Right renal pelvis (tissue), 4 donors: ENCODE measurements at places on chromosomes 2 and 18.

DNA sequence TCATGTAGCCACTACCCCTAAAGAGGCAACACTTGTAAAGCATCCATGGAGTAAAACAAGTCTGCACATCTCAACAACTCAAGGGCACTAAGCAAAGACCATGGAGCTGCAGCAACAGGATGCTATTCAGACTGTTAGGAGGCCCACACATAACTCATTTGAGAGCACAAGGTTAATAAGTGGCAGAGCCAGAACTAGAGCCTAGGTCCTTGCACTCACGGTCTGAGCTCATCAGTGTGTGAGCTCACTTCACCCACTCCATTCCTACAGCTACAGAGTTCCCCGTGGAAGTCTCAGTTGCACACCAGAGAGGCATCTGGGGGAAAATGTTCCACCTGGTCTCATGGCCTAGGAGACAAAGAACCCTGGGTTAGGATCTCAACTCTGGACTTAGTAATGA lies 35.0 kb downstream of the TTC32 start:
- no peak for DNase-seq

DNA sequence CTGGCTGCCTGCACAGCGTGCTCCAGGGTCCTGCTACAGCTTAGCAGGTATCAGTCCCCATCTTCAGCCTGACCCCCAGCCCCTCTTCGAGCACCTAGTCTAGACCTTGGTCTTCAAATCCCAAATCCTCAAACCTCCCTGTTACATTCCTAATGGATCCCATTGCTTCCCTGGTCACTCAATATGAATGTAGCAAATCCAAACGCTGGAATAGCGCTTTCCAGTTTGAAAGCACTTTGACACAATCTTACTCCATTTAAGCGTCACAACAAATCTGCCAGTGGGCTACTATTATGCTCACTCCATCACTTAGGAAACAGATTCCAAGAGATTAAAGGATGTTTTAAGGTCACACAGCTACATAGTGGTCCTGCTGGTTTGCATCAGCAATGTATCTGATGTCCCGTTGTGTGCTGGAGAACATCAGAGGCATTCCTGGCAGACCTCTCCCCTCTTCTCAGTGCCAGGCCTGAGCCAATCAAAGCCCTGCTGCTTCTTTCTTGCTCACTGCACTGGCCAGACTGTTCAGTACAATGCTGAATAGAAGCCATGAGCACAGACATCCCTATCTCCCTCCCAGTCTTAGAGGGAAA lies 11.1 kb upstream of the INO80C start:
- no peak for DNase-seq

DNA sequence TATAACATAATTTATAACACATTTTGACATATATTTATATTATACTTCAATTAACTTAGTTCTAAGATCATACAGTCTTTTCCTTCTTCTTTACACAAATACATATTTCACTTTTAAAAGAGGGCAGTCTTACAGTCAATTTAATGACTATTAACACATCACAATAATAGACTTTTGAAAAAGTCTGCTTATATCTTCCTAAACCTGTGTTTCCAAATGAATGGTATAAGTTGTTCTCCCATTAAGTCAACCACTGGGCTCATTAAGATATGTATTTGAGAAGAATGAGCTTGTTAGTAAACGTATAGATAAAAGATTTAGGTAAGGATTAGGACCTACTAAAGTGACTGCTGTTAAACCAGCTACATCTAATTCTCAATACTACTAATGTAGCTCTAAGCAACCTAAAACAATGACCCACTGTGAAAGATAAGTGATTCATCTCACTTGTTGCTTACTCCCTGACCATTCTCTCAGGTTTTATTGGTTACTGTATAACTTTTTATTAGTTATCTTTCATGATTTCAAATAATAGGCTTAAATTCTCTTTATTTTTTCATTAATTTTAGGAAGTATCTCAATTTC lies 27.0 kb downstream of the SLC40A1 start:
- no peak for DNase-seq

DNA sequence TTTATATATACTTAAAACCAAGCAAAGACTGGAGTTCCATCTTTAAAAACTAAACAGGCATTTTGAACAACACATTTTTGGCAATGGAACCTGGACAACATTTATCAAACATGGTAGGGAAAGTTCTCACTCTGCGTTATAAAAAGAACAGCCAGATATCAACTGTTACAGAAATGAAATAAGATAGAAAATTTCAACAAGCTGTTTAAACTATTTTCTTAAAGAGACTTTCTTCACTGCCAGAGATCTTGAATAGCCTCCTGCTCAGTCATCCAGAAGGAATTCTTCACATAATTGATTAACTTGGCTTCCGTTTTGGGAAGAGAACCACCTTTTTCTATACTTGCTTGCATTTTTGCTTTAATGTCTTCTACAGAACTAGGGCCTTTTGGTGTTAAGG lies 166.0 kb upstream of the PIK3C3 start:
- no peak for DNase-seq

GRCh38 chr2:120620025-120620793 lies 115.5 kb upstream of the GLI2 start:
- no peak for DNase-seq

GRCh38 chr2:175465101-175465500 lies 283.6 kb upstream of the ATP5MC3 start:
- DNase-seq: no peak

DNA sequence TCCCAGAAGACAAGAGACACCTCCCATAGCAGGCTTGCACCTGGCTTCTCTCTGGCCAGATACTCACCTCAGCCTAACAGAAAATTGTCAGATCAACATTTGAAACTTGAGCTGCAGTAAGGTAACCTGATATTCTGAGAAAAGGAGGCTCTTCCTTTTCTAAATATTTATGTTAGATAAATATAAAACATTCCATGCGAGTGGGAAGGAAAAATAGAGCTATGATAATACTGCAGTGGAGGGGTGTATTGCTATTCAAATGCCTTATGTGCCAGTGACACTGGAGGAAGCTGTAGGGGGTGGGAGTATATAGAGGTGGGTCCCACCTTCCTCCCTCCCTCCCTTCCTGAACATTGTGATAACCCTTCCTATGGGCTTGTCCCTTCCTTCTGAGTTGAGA lies 515.5 kb upstream of the CHAC2 start:
- DNase-seq: no peak

DNA sequence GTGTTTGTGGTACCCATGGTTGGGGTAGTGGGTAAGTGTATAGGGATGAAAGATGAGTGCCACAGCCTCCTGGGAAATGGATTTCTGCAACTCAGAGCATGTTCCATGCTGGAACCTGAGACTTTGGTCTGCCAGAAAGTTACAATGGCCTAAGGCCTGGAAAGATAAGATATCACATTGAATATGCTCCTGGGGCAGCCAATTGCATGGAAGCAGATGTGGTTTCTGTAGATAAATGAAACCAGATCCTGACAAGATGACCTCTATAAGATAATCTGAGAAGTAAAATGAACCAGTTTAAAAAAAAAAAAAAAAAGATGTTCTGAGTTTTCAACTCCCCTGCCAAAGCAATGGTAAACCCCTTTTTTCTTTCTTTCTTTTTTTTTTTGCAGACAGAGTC lies 91.4 kb upstream of the NCK2 start:
- DNase-seq: no peak

DNA sequence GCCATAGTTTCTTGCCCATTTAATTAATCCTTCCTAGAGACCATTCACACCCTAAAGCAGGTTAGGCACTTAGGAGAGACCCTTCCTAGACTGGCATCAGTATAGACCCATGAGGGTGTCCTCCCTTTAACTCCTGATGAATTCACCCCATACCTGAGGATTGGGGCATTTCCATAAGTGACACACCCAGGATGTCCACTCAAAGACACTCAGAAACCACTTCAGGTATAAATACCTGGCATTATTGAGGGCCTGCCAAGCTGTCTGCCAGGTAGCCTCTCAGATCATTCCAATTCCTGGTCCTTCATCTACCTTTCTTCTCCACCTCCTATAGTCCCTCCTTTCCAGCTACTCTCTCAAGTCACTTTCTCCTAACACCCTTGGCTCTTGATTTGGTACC lies 57.5 kb upstream of the SLC14A2 start:
- DNase-seq: no peak

- DNase-seq: no peak
Observed at GRCh38 chr2:8604262-8604661, 77.6 kb upstream of the ID2 start.

- DNase-seq: no peak
Observed at GRCh38 chr2:172256886-172257285, 154.2 kb upstream of the DLX2 start.

DNA sequence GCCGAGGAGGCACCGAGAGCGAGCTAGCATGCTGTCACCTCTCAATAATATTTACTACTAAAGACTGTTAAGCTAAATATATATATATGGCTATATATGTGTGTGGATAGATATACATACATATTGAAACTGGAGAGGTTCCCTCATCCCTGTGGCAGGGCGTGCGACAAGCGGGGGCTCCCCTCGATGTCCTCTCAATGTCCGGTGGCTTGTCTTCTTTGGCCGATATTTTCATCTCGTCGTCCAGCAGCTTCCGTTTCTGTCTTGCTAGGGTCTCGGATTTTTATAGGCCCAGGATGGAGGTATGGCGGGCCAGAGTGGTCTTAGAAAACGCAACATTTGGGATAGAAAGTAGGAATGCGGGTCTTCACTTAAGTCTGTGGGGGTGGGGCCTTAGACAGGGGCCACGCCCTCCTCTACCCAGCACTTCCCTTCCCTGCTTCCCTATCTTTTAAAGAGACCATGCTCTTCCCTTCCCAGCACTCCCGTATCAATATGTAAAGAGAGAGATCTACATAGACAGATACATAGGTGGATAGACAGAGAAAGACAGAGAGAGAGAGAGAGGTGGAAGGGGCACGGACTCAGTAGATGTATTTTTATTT lies 866.8 kb downstream of the DSC3 start:
- DNase-seq: no peak

DNA sequence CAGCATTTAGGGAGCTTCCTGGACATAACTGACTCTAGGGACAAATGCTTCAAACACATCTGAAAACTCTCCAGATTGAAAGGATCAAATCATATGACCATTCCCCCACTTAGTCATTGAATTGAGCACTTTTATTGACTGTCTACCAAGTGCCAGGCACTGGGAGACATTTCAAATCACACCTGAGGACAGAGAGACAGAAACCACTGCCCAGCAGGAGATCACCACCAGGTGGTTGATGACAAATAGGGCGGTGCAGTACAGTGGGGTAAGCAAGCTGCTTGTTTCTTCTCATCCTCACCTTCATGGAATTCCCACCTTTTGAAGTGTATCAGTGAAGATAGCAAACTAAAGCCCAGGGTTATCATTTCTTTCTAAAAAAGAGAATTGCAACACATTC lies 19.0 kb upstream of the CXCR4 start:
- no peak for DNase-seq

DNA sequence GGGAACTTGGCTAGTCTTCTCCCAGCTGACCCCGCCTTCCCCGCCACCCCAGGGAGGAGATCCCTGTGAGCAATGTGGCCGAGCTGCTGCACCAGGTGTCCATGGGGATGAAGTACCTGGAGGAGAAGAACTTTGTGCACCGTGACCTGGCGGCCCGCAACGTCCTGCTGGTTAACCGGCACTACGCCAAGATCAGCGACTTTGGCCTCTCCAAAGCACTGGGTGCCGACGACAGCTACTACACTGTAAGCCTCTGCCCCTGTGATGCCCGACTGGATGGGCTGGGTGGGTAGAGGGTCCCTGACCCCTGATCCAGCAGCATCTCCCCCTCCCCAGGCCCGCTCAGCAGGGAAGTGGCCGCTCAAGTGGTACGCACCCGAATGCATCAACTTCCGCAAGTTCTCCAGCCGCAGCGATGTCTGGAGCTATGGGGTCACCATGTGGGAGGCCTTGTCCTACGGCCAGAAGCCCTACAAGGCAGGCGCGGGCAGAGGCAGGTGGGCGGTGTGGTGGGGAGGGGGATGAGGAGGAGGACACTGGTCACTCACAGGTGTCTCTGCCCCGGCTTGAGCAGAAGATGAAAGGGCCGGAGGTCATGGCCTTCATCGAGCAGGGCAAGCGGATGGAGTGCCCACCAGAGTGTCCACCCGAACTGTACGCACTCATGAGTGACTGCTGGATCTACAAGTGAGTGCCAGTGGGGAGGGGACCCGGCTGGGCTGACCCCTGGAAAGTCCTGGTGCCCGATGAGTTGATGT lies 24.2 kb downstream of the ZAP70 start:
- no peak for DNase-seq

DNA sequence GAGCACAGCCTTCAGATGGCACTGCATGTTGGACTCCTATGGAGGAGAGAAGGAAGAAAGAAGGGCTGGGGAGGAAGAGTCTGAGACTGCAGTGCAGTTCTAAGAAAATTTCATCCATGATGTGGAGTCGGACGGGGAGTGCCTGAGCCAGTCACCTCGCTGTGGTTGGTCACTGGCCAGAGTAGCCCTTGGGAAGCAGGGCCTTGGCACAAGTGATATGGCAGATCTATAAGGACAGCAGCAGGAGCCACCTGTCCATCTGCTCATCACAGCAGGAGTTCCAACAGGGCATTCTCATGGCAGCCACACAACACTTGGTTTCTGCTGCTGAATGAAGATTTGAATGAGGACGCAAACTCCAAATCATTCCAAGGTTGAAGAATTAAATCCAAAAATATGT lies 314.8 kb downstream of the CYP26B1 start:
- DNase-seq: no peak

GRCh38 chr18:14930576-14930975 lies 182.6 kb downstream of the ANKRD30B start:
- no peak for DNase-seq

DNA sequence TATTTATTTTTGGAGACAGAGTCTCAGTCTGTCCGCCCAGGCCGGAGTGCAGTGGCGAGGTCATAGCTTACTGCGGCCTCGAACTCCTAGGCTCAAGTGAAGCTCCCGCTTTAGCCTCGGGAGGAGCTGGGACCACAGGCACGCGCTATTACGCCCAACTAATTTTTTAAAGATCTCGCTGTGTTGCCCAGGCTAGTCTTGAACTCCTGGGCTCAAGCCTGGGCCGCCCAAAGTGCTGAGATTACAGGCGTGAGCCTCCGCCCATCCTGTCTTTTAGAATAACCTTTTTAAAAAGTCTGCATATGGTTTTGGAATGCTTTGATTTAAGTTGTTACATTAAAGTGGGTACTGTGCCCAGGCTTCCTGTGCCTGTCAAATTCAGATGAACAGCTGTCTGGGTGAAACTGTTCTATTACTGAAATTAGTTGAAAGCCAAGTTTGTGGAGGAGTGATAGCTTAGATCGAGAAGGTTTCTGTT lies 944 bp downstream of the RAB3GAP1 start:
- no peak for DNase-seq

- no peak for DNase-seq
Observed at GRCh38 chr2:161580021-161580420, 44.2 kb upstream of the SLC4A10 start.

- no peak for DNase-seq
Observed at GRCh38 chr2:68512326-68512725, 44.9 kb downstream of the APLF start.

- DNase-seq: no peak
Observed at GRCh38 chr18:1294229-1294628, 389.6 kb downstream of the ADCYAP1 start.
